Substantia nigra (tissue), 51 donors: ENCODE measurements at places on chromosomes 1 and 21.

GRCh38 chr1:81304187-81304586, 496.5 kb upstream of the ADGRL2 start:
- DNase-seq: no peak

DNA sequence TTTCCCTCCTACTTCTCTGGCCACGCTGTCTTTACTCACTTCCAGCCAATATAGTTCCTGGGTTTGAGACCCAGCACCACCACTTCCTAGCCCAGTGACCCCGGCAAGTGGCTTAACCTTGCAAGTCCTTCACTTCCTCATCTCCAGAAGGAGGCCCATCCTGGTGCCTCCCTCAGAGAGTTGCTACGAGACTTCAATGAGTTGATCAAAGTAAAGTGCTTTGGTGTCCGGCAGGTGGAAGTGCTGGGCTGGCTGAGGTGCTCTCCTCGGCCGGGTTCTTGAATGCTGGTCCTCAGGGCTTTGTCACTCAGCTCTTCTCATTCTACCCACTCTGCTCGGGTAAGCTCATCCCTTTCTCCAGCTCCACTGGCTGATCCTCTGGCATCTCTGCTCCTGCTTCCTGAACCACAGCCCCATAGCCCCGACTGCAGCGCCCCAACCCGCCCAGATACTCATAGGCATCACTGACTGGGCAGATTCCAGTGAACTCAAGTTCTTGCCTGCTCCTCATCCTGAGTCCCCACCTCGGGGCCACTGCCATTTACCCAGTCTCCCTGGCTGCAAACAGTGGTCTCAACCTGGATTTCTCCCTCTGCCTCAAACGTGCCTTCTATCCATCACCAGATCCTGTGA, 75.8 kb upstream of the WNT4 start:
- DNase-seq: no peak

GRCh38 chr1:207055386-207056001, 2.4 kb downstream of the PFKFB2 start:
- DNase-seq: no peak

DNA sequence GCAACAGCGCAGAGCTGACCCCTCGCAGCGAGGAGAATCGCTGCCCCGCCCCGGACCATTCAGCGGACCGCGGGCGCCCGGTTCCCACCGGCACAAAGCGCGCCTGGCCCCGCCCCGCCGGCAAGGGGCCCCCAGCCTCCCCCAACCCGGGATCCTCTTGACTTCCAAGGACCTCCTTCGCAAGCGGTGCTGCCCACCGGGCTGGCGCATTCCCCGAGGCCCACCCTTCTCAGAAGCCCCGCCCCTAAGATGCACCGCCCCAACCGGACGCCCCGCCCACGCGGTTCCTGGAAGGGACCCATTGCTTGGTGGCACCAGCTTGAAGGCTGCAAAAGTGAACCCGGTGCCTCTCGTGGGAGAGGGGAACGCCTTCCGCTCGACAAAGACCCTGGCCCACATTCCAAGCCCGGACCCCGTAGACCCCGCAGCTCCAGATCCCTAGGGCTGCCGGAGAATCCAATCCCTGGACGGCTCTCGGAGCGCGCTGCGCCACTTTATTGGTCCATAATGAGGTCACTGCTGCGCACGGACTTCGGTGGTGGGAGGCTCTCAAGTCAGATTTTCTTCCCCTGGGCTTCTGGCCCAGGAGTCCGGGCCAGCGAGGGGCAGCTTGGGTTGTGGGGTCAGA, 2.0 kb downstream of the HES3 start:
- no peak for DNase-seq

- DNase-seq: no peak
Observed at GRCh38 chr1:53559391-53559815, 100.2 kb downstream of the DMRTB1 start.

- DNase-seq: peak; percentile 33
Observed at GRCh38 chr1:22773981-22774832, 63.6 kb downstream of the EPHB2 start.

- DNase-seq: no peak
Observed at GRCh38 chr1:235918465-235918864, 51.8 kb upstream of the LYST start.

DNA sequence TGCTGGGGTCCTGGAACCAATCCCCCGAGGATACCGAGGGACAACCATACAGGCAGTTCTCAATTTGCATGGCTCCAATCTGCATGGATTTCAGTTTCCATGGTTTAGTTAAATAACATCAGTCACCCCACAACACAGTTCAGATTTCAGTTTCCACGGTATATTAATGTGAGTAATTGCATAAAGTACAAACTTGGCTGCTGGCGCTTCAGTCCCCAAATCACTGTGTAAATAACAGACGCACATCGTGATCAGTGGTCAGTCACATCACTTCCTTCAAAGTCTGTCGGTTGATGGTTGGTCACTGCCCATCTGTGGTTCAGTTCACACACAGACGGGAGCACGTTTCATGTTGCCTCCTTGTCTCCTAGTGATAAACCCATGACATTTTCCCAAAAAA, 66.4 kb upstream of the LPGAT1 start:
- no peak for DNase-seq
